Activated CD4-positive, CD25-positive, alpha-beta regulatory T cell (primary cell): ENCODE measurements at places on chromosomes 3 and 15.

DNA sequence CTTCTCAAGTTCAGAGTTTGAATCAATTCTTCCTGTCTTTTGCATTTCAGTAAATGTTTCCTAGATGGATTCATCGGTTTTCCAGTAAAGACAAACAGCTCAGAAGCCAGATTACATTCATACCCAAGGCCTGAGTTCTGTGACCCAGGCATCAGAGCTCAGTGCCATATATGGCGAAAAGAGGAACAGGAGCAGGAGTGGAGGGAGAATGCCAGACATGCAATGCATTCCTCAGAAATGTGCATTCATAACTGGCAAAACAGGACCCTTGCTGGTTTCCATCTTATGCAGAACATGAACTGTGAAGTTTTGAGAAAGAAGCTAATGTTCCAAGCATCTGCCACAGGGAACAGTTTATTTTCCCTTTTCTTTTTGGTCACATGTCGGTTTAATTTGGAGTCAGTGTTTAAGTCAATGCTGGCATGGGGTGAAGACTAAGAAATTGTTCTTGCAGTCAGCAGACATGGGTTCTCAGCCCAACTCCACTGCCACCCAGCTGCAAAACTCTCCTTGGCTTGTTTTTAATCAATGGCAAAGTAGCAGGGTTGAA lies 116.5 kb downstream of the LPP start:
- no peak for DNase-seq

GRCh38 chr3:9777694-9778021 lies 7.9 kb upstream of the CAMK1 start:
- no peak for DNase-seq

GRCh38 chr15:73440571-73440970 lies 2.4 kb upstream of the REC114 start:
- no peak for DNase-seq

DNA sequence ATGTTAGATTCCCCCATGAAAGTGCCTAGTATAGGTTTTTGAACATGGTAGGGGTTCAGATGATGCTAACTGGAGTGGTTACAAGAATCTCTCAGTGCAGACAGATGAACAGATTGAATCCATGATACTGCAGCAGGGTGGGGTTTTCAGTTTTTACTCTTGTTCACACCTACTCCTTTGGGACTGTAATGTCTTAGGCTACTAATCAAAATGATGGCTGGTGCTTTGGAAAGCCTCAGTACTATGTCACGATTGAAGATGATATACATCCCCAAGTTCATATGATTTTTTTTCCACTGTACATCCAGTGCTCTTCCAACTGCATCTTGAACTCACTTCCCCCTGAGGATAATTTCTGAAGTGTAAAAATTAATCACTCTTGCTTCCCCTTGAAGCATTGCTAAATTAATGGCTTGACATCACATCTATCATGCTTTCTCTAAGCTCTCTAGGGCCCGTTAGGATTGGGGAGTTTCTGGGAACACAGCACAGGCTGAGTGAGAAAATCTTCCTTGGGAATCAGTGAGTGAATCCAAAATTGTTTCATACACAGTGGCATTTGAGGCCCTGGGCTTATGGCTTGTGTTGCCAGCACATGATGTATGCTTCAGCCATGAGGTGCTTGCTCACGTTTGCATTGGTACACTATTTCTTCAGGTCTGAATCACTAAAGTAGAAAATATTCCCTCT lies 115.0 kb upstream of the TPRG1 start:
- DNase-seq = no peak

GRCh38 chr3:127088511-127089351 lies 104.2 kb upstream of the PRR23E start:
- DNase-seq = no peak

DNA sequence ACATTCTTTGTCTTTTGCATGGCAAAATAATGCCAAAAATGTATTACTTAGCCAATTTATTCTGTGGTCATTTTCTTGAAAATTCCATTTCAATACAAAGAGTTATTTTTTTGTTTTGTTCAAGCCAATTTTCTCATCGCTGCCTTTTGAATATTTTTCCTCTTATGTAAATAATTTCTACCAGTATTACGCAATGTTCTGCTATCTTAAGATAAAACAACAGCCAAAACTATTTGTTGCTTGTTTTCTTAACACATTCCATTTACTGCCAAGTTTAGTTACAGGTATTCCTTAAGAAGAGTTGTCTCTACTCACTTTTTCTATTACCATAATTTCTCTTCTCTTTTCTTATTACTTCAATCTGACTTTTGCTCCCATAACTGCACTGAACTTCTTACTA lies 163.1 kb downstream of the ROBO1 start:
- no peak for DNase-seq

DNA sequence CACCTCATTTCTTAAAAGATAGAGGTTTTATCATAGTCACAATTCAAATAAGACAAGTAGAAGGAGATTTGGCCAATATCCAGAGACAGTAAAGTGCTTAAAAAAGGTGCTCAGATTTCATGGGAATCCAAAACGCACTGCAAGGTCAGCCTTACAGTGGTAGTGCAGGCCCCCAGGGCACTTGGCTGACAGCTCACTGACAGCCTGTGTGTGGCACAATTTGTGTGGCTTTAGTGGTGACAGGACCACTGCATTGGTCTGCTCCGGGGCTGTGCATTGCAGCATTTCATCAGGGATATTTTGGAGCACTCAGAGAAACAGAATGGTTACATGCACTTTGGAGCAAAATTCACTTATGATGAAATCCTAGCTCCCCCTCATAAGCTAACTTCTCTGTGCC lies 544.3 kb downstream of the NTRK3 start:
- DNase-seq = no peak
